Esophagus mucosa (tissue), 1 donor: ENCODE measurements at places on chromosomes 6 and 20. TPM values are rescaled to one million over a fixed set of nuclear protein-coding genes. Genes with fewer than 3 reads are reported as not detected.

- ATAC-seq = no peak
Observed at GRCh38 chr6:8086755-8087306, 15.5 kb downstream of the EEF1E1 start.

GRCh38 chr6:45371924-45372573 is 5.7 kb downstream of the SUPT3H start:
- no peak for ATAC-seq

DNA sequence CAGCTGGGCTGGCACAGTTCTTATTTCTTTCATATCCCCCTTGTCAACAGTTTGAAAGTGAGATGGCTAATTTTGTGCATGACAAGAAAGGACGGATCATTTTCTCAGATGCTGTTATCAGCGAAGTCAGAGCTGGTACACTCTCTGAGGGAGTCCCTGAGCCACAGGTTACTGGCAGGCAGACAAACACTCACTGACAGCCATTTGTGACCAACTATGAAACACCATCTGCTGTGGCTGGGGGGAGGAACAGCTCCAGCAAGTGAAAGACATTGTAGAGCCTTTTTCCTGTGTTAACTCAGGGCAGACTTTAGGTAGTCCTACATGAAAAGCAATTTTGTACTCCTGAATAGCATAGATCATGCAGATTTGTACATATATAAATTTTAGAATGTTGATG is 22.2 kb downstream of the OLIG3 start:
- no peak for ATAC-seq

- ATAC-seq = no peak
Observed at GRCh38 chr20:61723529-61724257, 342.0 kb downstream of the TAF4 start.

DNA sequence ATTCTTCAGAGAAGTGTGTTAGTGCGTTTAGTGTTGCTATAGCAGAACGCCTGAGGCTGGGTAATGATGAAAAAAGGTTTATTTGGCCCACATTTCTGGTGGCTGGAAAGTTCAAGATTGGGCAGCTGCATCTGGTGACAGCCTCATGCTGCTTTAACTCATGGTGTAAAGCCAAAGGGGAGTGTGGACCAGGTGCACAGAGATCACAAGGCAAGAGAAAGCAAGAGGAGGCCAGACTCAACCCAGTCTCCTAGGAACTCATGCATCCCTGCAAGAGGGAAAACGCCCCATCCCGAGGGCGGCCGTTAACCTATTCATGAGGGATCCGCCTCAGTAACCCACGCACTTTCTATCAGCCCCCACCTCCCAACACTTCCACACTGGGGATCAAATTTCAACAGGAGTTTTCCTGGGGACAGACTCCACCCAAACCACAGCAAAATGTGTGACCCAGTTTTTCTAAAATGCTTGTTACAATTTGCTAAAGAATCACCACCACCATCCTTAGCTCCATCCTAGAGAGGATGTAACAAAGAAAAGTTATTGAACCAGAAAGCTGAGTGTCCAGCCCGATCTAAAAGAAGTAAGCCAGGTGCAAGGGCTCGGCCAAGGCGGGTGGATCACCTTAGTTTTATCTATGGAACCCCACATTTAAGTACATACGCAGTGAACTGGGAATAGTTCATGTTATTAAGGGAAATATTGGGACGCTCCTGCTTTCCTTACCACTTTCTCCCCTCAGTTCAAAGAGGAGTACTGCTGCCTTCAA is 164.8 kb downstream of the QKI start:
- peak; percentile 46 for ATAC-seq

- peak; percentile 87 for ATAC-seq
Observed at GRCh38 chr6:16712931-16713484, 48.3 kb downstream of the ATXN1 start.

GRCh38 chr20:61695741-61696140 is 369.9 kb downstream of the TAF4 start:
- ATAC-seq = no peak

DNA sequence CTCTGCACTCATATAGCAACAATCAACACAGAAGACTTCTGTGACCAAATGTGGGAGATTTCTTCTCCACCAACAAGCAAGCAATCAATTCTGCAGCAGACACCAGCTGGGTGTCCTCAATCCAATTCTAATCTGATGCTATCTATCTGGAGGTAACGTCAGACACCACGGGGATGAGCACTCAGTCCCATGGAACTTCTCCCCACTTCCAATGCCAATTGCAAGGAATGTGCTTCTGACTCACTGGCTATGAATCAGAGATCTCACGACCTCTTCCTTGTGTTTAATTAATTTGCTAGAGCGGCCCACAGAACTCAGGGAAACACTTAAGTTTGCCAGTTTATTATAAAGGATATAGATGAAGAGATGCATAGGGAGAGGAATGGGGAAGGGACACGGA is 103.5 kb upstream of the SIRPG start:
- no peak for ATAC-seq

DNA sequence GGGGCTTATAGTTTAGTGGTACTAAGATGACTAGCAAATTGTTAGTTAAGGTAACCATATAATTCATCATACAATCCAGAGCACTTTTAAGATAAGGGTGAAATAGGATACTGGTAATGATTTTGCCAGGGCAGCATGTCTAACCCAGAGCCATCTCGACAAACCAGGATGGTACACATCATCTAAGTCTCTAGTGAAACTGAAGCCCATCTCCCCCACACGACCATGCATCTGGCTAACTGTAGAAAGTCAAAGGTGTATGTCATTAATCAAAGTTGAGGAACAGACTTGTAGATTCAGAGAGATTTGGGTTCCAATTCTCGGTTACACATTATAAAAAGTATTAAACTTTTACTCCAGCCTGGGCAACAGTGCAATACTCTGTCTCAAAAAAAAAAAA is 78.3 kb downstream of the PRKN start:
- ATAC-seq = no peak

DNA sequence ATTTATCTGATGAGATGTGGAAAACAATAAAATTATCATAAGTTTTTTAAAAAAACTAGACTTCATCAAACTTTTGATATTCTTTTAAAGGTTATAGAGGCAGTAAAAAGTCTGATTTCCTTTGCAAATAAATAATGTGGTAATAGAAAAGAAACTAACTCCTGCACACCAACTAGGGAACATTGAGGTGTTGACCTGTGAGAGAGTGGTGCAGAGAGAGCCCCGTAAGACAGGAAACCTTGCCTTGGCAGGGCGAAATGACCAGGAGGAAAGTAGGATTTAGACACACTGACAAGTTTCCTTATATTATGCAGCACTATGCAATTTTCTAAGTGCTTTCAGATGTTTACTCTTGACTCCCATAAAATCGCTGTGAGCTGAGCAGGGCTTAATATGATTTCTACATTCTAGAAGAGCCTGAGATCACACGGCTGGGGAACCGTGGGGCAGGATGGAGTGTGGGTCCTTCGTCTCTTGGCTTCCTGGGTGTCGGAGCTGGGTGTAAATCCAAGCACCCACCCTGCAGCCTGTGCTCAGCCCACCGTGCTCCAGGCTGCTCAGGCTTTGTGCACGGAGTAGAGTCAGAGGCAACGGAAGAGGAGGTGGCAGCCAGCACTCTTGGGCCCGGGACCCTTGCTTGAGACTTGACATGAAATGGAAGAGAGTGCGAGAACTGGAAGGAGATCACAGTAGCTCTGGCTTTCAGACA is 61.3 kb upstream of the FOXQ1 start:
- ATAC-seq = no peak

GRCh38 chr20:8476021-8476420 is 344.0 kb downstream of the PLCB1 start:
- ATAC-seq = no peak

DNA sequence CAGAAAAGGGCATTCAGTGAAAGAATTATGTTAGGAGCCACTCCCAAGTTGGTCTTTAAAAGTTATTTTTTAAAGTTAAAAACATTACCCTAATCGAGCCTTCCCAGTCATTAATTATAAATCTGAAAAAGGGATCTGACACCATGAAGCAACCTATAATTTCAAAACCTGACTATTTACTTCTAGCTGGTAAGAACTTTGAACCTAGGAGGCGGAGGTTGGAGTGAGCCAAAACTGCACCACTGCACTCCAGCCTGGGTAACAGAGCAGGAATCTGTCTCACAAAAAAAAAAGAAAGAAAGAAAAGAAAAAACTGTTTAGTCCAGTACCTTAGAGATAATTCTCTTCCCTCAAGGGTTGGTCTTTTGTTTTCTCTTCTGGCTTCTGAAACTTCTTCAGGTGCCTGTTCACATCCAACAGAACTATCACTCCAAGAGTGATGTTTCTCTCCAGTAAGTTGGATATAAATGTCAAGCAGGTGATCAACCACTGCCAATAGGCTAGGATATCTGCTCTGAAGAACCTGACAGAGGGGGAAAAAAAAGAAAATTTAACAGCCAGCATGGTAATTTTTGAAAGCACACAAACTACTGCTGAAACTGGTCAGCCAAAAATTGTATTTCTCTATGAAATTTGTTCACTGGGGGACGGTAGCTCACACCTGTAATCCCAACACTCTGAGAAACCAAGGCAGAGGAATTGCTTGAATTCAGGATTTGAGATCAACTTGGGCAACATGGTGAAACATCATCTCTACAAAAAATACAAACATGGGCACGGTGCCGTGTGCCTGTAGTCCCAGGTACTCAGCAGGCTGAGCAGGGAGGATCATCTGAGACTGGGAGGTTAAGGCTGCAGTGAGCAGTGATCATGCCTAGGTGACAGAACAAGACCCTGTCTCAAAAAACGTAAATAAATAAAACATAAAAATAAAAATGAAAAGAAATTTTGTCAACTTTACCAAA is 38.2 kb downstream of the MDN1 start:
- no peak for ATAC-seq

- ATAC-seq = no peak
Observed at GRCh38 chr20:17636523-17637412, 45.3 kb downstream of the RRBP1 start.

- ATAC-seq = no peak
Observed at GRCh38 chr6:47008397-47008763, 33.8 kb downstream of the ADGRF1 start.

DNA sequence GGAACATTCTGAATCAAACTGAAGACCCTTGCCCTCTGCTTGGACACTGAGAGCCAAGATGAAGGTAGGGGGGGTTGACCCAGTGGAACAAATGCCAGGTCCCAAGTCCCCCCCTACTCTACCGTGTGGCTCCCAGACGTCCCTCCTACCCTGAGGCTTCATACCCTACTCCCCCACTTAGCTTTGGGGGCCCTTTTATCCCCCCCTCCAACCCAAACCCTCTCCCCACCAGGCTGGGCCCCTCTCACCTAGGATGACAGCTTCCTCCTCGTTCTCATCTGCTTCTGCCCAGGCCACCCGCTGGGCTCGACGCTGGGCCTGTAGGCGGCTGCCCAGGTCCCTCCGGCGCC is 1.5 kb downstream of the DDRGK1 start:
- no peak for ATAC-seq

GRCh38 chr6:168134560-168135201 is 55.7 kb upstream of the FRMD1 start:
- peak; percentile 5 for ATAC-seq

DNA sequence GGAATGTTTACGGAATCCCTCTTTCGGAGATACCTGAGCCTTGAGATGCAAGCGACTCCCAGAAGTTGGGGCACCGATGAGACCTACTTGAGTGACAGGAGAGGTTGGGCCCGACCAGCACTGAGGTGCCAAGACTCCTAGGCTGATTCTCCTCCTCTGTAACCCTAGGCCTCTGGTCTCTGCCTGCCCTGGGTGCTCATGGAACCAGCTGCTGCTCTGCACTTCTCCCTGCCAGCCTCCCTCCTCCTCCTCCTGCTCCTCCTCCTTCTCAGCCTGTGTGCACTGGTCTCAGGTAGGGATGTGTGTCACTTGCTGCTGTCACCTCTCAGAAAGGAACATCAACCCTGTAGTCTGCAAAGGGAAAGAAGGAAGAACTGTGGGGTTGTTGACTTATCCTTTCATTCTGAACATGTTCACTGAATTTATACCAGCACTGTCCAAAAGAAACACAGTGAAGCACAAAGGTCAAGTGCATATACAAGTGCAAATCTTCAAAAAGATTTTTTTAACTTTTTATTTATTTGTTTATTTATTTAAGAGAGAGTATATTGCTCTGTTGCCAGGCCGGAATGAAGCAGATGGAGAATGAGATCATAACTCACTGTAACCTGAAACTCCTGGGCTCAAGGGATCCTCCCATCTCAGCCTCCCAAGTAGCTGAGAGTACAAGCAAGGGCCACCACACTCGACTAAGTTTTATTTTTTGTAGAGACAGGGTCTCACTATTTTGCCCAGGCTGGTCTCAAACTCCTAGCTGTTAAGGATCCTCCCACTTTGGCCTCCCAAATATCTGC is 913 bp downstream of the BTN2A2 start:
- peak; percentile 67 for ATAC-seq

DNA sequence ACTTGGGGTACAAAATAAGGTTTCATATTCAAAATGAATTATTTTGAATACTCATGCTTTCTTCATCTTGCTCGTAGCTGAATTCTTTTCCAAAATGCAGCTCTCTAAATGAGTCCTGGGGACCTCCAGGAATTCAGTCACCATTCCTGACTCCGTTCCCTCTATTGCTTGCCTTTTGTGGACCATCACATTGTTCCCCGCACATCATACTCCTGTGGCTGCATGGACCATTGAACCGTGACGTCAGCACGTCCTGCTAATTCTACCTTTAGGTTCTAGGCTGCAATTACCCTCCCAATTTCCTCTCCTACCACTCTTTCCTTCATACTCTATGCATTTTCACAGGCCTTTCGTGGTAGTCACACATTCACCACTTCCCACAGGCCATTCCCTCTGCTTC is 173.1 kb upstream of the ID4 start:
- ATAC-seq = no peak

- no peak for ATAC-seq
Observed at GRCh38 chr6:35275744-35276260, 16.3 kb downstream of the ZNF76 start.

DNA sequence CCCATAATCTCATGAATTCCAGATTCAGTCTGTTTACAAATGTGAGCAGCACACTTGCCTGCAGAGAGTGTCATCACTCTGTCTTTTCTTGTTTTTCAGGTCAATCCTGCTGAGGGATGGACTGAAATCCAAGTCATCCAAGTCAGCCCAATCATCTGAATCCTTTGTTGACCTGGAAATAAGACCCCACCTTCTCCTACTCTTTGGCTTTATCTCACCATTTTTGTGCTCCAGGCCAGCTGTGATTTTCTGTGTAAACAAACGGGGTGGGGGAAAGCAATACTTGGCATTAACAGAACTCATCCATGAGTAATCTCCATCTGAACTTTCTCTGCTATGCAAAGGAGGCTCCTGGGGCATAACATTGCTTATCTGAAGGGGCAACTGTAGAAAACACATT is 16.9 kb upstream of the GSTA4 start:
- ATAC-seq = peak; percentile 75

MRPS10 gene
- 48.1 TPM for total RNA-seq

SLC22A2 gene
- total RNA-seq = not detected

ZNF337 gene
- 5.7 TPM for total RNA-seq

ZNF341 gene
- 1.6 TPM for total RNA-seq

PBOV1 gene
- not detected for total RNA-seq

TRIM31 gene
- 0.20 TPM for total RNA-seq

WASF1 gene
- total RNA-seq = 6.0 TPM

FRMD1 gene
- total RNA-seq = not detected

ZNF391 gene
- 1.4 TPM for total RNA-seq

CCDC170 gene
- 0.04 TPM for total RNA-seq

ACTL10 gene
- total RNA-seq = 2.0 TPM

PRRT1 gene
- total RNA-seq = 0.40 TPM
